ENCODE measurements at places on chromosomes 1 and 21. TPM values are rescaled to one million over a fixed set of nuclear protein-coding genes. Genes with fewer than 3 reads are reported as not detected.

- no peaks in the 10 kb centered on the region for H3K4me1 ChIP-seq
- no peak overlapping the region for H3K27ac ChIP-seq
- DNase-seq, result no peak
- H3K36me3 ChIP-seq, result no peaks in the 10 kb centered on the region
Measured at GRCh38 chr21:36491209-36491910, 11.4 kb upstream of the CLDN14 start.

DNA sequence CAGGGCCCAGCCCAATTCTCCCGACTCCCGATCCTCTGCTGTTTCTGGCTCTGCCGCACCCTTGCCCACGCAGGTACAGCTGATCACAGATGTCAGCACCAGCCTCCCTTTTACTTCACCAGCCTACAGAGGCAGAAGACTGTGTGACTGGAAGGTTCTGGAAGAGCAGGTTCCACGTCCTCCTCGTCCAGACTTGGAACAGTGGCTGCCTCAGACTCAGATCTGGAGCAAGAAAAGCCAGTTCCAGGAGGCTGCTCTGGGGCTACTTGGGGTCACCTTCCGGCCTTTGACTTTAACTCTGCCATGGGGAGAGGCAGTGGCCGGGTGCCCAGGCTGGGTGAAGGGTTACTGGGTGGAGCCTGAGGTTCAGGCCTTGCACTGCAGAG, 16.1 kb upstream of the KLHDC7A start:
- no peaks in the 10 kb centered on the region for H3K27me3 ChIP-seq
- H3K4me3 ChIP-seq, result no peak overlapping the region
- H3K27ac ChIP-seq, result no peak overlapping the region

DNA sequence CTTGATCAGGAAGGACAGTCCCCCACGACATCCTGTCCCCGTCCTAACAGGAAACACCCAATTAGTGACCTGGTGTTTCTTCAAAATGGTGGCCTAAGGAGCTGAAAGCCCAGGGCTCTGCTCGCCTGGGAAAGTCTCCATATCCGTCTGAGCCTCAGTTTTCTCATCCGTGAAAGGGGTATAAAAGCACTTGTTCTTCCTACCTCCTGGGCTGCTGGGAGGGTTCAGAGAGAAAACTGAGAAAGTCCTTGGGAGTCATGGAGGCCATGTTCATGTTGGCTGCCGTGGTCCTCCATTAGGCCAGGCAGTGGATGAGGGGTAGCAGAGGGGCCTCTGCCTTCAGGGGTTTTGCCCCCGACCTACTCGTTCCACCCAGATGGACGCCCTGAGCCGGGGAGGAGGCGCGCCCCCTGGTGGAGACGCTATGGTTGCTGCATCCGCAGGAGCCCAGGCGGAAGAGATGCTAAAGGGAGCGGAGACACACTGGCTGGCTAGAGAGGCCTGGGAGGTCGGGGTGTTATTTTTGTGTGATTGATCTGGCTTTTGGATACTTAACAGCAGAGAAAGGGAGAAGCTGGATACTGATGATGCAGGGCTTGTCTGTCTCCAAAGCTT, 113.5 kb downstream of the PRDM2 start:
- no peaks in the 10 kb centered on the region for H3K4me1 ChIP-seq
- no peaks in the 10 kb centered on the region for H3K27me3 ChIP-seq
- no peak overlapping the region for H3K27ac ChIP-seq
- no peak overlapping the region for H3K4me3 ChIP-seq
- no peaks in the 10 kb centered on the region for H3K36me3 ChIP-seq
- no peak for DNase-seq

DNA sequence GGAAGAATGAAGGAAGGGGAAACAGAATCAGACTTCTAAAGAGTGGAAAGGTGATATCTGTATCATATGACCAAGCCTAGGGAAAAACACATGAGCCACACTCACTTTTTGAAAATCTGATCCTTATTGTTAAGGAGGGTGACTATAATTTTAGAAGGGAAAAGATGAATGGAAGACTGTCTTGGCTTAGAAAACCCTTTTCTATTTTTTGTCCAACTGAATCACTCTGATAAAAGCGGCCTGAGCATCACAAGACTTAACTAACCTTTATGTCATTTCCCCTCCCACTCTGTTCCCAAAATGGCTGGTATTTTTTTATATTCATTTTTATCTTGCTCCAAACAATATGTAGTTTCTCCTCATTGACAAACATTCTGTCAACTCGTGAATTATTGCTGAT, 169.8 kb downstream of the C1orf21 start:
- no peak for DNase-seq
- no peak overlapping the region for H3K4me3 ChIP-seq
- H3K27ac ChIP-seq, result no peak overlapping the region
- no peaks in the 10 kb centered on the region for H3K4me1 ChIP-seq

The KIF26B gene
- total RNA-seq, result 1.6 TPM

The CAPN8 gene
- 9.9 TPM for total RNA-seq

The USP21 gene
- total RNA-seq, result 42.3 TPM
